ENCODE measurements at places on chromosomes 16 and 17. TPM values are rescaled to one million over a fixed set of nuclear protein-coding genes. Genes with fewer than 3 reads are reported as not detected.

- peaks cover 42% of the 10 kb centered on the region for H3K36me3 ChIP-seq
- no peak overlapping the region for H3K4me3 ChIP-seq
- H3K27me3 ChIP-seq = no peaks in the 10 kb centered on the region
- no peak for DNase-seq
Measured at GRCh38 chr16:88722784-88723506, 16.6 kb downstream of the CTU2 start.

SMARCE1 gene
- total RNA-seq = 125 TPM

BAIAP3 gene
- not detected for total RNA-seq

PRPF8 gene
- total RNA-seq = 432 TPM

GRCh38 chr17:18974407-18975149 is 22.6 kb downstream of the SLC5A10 start:
- no peak overlapping the region for H3K4me3 ChIP-seq
- H3K4me1 ChIP-seq = peaks cover 7% of the 10 kb centered on the region
- peak overlapping the region; percentile 52 for H3K27ac ChIP-seq
- DNase-seq = no peak
- H3K36me3 ChIP-seq = peaks cover 12% of the 10 kb centered on the region

- H3K4me1 ChIP-seq = no peaks in the 10 kb centered on the region
- H3K4me3 ChIP-seq = no peak overlapping the region
- no peak overlapping the region for H3K27ac ChIP-seq
- H3K36me3 ChIP-seq = peaks cover 3% of the 10 kb centered on the region
Measured at GRCh38 chr16:87264634-87265033, 52.6 kb downstream of the C16orf95 start.

- H3K27ac ChIP-seq = peak overlapping the region; percentile 67
- H3K36me3 ChIP-seq = peaks cover 10% of the 10 kb centered on the region
- peak; percentile 87 for DNase-seq
Measured at GRCh38 chr17:82648742-82649331, 593 bp upstream of the WDR45B start.

DNA sequence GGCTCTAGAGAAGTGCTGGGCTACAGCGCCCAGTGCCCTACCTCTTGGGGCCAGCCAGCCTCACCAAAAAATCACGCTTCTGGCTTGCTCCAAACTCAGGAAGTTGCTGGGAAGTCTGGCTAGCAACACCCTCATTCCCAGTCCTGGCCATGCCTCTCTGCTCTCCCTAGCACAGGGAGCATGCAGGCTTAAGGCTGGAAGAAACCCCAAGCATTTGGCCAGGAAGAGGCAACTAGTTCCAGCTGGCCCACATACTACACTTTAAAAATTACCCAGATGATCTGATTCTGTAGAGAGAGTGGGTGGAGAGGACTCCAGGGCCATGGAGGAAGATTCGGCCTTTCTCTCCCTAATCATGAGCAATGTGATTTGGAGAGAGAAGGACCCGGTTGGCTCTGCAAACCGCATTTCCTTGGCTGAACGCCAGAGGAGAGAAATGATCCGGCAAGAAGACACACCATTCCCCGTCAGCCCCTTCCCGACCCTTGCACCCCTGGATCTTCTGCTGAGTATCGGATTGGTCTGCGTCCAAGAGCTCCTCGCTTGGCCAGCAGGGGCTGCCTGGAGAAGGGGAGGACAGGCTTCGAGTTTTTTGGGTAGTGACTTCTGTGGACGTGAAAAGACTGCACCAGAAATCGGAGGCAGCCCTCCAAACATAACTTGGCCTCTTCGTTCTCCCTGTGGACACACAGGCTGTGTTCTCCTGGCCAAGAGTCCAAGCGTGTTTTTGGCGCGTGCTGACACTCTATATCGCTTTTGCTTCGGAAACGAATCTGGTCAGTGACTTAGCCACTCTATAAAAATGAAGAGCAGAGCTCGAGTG is 406.3 kb downstream of the WWOX start:
- H3K4me3 ChIP-seq = no peak overlapping the region
- no peaks in the 10 kb centered on the region for H3K27me3 ChIP-seq
- no peaks in the 10 kb centered on the region for H3K36me3 ChIP-seq
- no peak overlapping the region for H3K27ac ChIP-seq

KIF19 gene
- total RNA-seq = 0.23 TPM

DNA sequence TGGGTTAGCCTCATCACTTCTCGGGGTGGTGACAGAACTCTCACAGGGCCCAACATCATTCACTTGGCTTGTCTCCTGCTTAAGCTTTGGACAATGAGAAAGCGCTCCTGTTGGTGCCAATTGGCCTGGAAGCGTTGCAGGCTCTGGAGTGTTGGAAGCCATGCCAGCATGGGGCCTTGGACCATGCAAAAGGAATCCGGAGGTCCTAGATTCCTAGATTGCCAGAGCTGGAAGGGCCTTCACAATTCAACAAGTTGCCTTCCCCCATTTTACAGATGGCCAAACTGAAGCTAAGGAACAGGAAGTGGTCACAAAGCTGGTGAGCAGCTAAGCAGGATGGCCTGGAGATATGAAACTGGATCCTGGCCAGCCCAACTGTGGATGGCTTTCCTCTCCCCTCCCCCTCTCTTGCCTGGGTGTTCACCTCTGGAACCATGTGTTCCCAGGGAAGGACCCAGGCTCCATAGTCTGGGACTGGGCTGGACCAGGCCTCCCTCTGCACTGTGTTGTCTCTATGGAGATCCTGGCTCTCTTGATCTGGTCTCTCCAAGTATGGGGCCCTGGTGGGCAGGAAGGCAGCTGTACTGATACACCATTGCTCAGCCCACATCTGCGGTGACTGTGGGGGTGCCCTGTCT is 6.0 kb upstream of the IGFBP4 start:
- H3K4me3 ChIP-seq = no peak overlapping the region
- peaks cover 29% of the 10 kb centered on the region for H3K4me1 ChIP-seq
- H3K27me3 ChIP-seq = peaks cover 2% of the 10 kb centered on the region
- H3K27ac ChIP-seq = peak overlapping the region; percentile 49

ZNF764 gene
- total RNA-seq = 14.9 TPM

GRCh38 chr17:7716901-7717755 is at the start of gene DNAH2:
TSS of gene DNAH2 (plus strand) at chr17:7717744. CDS start at chr17:7719735, 1,991 bp downstream.
- H3K4me1 ChIP-seq = peaks cover 28% of the 10 kb centered on the region
- H3K27ac ChIP-seq = no peak within 1 kb of the TSS
- DNase-seq = peak; percentile 85
- peak within 1 kb of the TSS; percentile 83 for H3K4me3 ChIP-seq

- no peaks in the 10 kb centered on the region for H3K27me3 ChIP-seq
- H3K4me1 ChIP-seq = no peaks in the 10 kb centered on the region
- no peaks in the 10 kb centered on the region for H3K36me3 ChIP-seq
Measured at GRCh38 chr16:23248261-23249194, 53.6 kb upstream of the SCNN1B start.

PLA2G10 gene
- total RNA-seq = not detected

- no peak overlapping the region for H3K27ac ChIP-seq
- H3K4me3 ChIP-seq = no peak overlapping the region
- H3K27me3 ChIP-seq = peaks cover 1% of the 10 kb centered on the region
- no peaks in the 10 kb centered on the region for H3K4me1 ChIP-seq
- H3K36me3 ChIP-seq = no peaks in the 10 kb centered on the region
- DNase-seq = no peak
Measured at GRCh38 chr16:27844826-27845225, 218.7 kb downstream of the GSG1L start.

DNA sequence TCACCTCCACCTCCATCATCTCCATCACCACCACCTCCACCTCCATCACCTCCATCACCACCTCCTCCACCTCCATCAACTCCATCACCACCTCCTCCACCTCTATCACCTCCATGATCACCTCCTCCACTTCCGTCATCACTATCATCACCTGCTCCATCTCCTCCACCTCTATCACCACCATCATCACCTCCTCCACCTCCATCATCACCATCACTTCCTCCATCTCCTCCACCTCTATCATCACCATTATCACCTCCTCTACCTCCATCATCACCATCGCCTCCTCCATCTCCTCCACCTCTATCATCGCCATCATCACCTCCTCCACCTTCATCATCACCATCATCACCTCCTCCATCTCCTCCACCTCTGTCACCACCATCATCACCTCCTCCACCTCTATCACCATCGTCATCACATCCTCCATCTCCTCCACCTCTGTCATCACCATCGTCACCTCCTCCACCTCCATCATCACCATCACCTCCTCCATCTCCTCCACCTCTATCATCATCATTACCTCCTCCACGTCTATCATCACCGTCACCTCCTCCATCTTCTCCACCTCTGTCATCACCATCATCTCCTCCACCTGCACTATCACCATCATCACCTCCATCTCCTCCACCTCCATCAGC is 27.0 kb downstream of the ADGRG5 start:
- H3K27ac ChIP-seq = peak overlapping the region; percentile 8
- H3K4me3 ChIP-seq = no peak overlapping the region
- H3K4me1 ChIP-seq = peaks cover 12% of the 10 kb centered on the region
- peaks cover 25% of the 10 kb centered on the region for H3K36me3 ChIP-seq
- H3K27me3 ChIP-seq = no peaks in the 10 kb centered on the region

SOX8 gene
- total RNA-seq = 0.92 TPM

- no peak overlapping the region for H3K27ac ChIP-seq
- H3K27me3 ChIP-seq = no peaks in the 10 kb centered on the region
- peaks cover 13% of the 10 kb centered on the region for H3K4me1 ChIP-seq
- DNase-seq = no peak
- peaks cover 31% of the 10 kb centered on the region for H3K36me3 ChIP-seq
- H3K4me3 ChIP-seq = no peak overlapping the region
Measured at GRCh38 chr17:2151358-2152033, 96.6 kb downstream of the HIC1 start.

DNA sequence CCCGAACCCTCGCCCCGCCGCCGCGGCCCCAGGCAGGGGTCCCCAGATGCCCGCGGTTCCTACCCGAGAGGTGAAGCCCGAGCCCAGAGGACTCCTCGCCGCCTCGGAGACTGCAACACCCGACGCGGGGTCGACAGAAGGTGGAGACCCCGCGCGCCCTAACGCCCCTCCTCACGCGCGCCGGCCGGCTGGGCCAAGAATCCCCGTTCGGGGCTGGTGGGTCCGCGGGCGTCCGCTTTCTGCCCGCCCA is 515 bp downstream of the SUMO2 start:
- peaks cover 34% of the 10 kb centered on the region for H3K36me3 ChIP-seq
- peaks cover 36% of the 10 kb centered on the region for H3K4me1 ChIP-seq
- DNase-seq = no peak
- H3K27ac ChIP-seq = peak overlapping the region; percentile 72
- no peaks in the 10 kb centered on the region for H3K27me3 ChIP-seq

DNA sequence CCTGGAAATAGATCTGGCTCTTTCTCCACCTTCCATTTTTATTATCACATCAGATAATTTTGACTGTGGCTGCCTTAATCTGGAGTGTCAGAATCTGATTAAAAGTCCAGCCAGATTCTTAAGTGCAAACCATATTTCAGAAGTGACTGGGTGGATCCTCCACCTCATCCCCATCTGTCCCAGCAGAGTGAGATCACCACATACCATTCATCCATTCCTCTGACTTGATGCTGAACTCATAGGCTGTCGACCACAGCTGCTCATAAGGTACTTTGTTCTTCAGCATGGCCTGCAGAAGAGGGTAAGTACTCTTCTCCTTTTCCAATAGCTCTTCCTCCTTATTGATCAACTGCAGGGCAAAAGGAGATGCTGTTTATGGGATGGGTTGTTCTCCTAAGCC is 53.5 kb downstream of the DNAH3 start:
- no peak for DNase-seq
- H3K36me3 ChIP-seq = no peaks in the 10 kb centered on the region
- peaks cover 39% of the 10 kb centered on the region for H3K27me3 ChIP-seq
- H3K27ac ChIP-seq = peak overlapping the region; percentile 10
- H3K4me1 ChIP-seq = no peaks in the 10 kb centered on the region
- H3K4me3 ChIP-seq = no peak overlapping the region

DNA sequence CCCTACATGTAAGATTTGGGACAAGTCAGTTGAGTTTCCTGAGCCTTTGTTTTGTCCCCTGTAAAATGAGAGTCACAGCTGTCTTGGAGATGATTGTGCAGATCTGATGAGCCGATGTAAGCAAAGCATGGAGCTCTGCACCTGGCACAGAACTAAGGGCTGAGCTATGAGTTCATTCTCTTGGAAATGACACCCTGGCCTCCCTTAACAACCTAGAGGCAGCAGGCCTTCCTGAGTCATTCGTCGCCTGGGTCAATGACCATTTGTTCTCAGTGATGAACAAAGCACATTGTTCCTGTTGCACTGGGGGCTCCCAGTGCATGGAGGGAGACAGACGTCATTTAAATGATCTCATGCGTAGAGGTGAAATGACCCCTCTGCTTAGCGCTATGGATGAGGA is 62.8 kb upstream of the GCSH start:
- H3K4me3 ChIP-seq = no peak overlapping the region
- H3K27ac ChIP-seq = no peak overlapping the region
- H3K27me3 ChIP-seq = no peaks in the 10 kb centered on the region
- no peaks in the 10 kb centered on the region for H3K4me1 ChIP-seq
- DNase-seq = no peak

DNA sequence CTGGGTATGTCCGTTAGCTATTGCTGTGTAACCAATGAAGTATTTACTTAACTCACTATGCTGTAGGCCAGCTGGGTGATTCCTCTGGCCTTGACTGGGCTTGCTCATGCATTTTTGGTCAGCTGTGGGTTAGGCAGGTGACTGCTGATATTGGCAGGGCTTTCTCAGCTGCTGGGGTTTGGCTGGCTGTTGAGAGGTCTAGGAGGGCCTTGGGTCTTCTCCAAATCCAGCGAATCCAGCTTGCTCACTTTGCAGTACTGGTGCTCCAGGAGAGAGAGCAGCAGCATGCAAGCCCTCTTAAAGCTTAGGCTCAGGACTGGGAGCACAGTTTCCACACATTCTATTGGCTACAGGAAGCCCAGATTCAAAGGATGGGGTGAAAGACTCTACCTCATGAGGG is 270.1 kb downstream of the PHKB start:
- peaks cover 23% of the 10 kb centered on the region for H3K4me1 ChIP-seq

TBX2 gene
- total RNA-seq = not detected

DNA sequence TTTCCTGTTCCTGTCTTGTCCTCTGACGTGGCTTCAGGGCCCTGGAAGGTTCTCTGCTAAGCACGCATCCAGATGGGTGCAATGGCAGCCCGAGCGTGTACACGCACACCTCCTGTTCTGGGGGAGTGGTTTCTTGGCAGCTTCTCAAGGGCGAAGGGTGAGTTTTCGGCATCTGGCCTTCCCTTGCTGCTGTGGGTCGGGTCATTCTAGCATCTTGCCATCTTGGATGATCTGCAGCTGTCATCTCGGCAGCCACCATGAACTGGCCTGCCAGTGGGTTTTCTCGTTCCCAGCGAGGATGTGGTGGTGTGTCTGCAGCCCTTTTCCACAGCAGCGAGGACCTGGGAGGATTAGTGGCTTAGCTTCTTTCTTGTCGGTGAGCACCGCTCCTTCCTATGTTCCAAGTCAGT is 10.6 kb downstream of the MSI2 start:
- no peak overlapping the region for H3K27ac ChIP-seq
- no peak for DNase-seq
- H3K4me3 ChIP-seq = no peak overlapping the region
- H3K27me3 ChIP-seq = no peaks in the 10 kb centered on the region

- no peaks in the 10 kb centered on the region for H3K27me3 ChIP-seq
- H3K36me3 ChIP-seq = no peaks in the 10 kb centered on the region
- no peak overlapping the region for H3K4me3 ChIP-seq
- H3K4me1 ChIP-seq = no peaks in the 10 kb centered on the region
- no peak for DNase-seq
Measured at GRCh38 chr16:76445815-76446214, 168.6 kb downstream of the CNTNAP4 start.

- DNase-seq = no peak
- peak overlapping the region; percentile 91 for H3K27ac ChIP-seq
- no peaks in the 10 kb centered on the region for H3K36me3 ChIP-seq
Measured at GRCh38 chr17:32520737-32521404, 34.1 kb downstream of the CDK5R1 start.

- peak; percentile 82 for DNase-seq
- peak overlapping the region; percentile 70 for H3K27ac ChIP-seq
- peaks cover 2% of the 10 kb centered on the region for H3K27me3 ChIP-seq
Measured at GRCh38 chr16:68236137-68236825, 354 bp upstream of the ESRP2 start.

- peaks cover 41% of the 10 kb centered on the region for H3K4me1 ChIP-seq
- peaks cover 27% of the 10 kb centered on the region for H3K36me3 ChIP-seq
- peak overlapping the region; percentile 99 for H3K4me3 ChIP-seq
- peak overlapping the region; percentile 99 for H3K27ac ChIP-seq
- H3K27me3 ChIP-seq = no peaks in the 10 kb centered on the region
Measured at GRCh38 chr16:69566240-69566980, 644 bp downstream of the NFAT5 start.
